ENCODE measurements at places on chromosomes 11 and 22.

DNA sequence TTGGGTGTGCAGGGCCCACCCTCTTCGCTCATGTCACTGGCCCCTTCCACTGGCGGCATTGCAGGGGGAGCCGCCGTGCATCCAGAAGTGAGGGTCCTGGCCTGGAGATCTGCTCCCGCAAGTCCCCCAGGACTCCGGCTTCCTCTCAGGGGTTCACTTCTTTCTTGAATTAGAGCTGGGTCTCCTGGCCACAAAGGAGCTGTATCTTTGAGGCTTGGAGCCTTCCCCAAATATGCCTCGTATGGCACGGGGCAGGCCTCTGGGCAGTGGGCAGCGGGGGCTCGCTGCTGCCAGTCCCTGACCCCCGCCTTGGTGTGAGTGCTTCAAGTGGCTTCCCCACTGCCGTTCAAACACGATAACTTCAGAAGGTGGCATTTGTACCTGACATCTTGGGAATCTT, 7.4 kb upstream of the IFITM3 start:
- no peak for DNase-seq

GRCh38 chr11:66443602-66444001, 5.0 kb upstream of the MRPL11 start:
- DNase-seq: no peak

GRCh38 chr11:110433393-110434333, 3.9 kb downstream of the FDX1 start:
- no peak for DNase-seq

DNA sequence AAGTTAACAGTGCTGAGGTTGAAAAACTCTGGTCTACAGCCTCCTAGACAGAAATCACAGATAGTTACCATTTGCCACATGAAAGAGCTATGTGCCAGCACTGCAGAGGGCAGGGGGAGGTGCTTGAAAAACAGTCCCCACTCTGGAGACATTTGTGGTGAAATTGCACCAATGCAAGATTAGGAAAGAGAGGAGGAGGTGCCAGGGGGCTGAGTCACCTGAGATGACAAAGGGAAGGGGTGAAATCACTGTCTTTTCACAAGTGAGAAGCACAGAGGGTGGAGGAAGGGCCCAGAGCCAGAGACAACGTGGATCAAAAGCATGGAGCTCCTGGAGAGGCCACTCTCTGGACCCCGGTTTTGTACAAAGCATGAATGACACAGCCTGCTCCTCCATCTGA, 196.3 kb downstream of the BUD13 start:
- no peak for DNase-seq

DNA sequence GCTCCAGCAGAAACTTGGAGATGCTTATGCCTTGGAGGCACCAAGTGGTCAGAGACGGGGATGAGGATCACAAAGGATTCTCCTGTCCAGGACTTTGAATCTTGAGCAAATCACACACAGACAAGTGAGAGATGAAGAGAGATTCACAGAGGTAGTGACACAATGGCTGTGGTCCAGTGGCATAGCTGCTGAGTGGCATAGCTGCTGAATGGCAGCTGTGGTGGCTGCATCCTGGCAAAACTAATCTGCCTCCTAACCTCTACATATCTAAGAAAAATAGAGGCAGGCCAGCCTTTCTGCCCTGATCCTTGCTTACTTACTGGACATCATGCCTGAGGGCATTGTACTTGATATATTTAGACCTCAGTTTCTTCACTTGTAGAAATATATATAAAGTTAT, 102.6 kb downstream of the CD44 start:
- DNase-seq: no peak

DNA sequence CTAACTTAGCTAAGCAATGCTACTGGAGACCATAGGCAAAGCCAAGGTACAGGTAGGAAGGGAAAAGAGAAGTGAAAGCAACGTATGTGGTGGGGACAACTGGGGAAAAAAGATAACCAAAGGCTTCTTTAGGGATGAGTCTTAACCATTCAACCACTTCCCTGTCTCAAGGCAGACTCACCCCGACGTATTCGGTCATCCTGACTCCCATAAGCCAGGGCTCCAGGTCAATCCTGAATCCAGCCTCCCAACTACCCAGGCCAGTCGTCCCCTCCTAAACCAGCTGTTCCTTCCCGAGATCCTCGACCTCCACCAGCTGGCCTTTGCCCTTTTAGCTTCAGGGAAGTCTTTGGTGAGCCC, 330 bp downstream of the ACP2 start:
- DNase-seq: no peak

- DNase-seq: no peak
Observed at GRCh38 chr11:82557274-82557673, 176.4 kb downstream of the FAM181B start.

GRCh38 chr11:99584830-99585229, 564.1 kb downstream of the CNTN5 start:
- DNase-seq: no peak

DNA sequence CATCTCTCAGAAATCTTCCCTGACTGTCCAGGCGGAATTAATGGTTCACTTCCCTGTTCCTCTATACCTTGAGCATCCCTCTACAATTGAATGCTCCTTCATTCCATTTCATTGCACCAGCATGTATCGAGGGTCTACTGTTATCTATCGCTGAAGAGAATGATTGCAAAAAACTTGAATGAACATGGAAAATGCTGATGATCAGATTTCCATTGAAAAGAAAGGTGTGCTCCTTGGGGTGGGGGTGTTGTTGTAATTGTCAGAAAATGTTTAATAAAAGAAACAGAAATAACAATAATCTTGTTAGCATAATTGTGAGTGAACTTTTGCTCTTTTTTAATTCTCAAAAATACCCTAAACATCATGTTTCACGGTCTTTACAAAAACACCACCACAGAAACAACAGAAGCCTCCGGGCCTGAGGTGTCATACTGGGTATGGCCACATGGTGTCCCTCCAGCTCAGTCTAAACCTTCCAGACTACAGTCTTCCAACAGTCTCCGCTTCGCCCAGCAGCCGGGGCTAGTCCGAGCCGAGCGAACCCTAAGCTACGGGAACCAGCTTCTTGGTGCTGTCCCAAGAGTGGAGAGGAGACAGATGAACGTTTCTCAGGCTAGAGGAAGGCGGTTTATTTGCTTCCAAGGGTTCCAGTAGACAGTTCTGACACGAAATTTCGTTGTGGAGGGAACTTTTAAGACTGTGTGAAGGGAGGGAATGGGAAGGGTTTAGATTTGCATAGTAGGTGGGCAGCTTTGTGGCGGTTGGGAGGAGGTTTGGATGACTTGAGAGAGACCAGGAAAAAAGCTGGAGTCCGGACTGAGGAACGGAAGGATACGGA, 75.8 kb upstream of the ZBED5 start:
- peak; percentile 62 for DNase-seq

GRCh38 chr22:42401535-42402334, 30.5 kb downstream of the NFAM1 start:
- DNase-seq: no peak

DNA sequence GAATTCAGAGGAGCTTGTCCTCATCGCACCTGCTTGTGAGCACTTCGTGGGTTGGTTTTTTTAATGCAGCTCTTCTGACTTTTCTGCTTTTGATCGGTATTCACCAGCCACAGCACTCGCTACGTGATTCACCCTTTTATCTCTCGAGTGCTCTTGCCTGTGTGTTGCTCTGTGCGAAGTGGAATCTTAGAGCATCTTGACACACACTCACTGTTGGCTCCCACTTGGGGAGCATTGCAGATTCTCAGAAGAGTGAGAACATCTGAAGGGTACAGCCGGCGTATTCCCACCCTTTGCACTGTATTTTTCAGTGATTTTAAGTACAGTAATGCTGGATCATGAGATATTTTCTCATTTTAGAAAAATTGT, 10.9 kb downstream of the TNNT3 start:
- no peak for DNase-seq

DNA sequence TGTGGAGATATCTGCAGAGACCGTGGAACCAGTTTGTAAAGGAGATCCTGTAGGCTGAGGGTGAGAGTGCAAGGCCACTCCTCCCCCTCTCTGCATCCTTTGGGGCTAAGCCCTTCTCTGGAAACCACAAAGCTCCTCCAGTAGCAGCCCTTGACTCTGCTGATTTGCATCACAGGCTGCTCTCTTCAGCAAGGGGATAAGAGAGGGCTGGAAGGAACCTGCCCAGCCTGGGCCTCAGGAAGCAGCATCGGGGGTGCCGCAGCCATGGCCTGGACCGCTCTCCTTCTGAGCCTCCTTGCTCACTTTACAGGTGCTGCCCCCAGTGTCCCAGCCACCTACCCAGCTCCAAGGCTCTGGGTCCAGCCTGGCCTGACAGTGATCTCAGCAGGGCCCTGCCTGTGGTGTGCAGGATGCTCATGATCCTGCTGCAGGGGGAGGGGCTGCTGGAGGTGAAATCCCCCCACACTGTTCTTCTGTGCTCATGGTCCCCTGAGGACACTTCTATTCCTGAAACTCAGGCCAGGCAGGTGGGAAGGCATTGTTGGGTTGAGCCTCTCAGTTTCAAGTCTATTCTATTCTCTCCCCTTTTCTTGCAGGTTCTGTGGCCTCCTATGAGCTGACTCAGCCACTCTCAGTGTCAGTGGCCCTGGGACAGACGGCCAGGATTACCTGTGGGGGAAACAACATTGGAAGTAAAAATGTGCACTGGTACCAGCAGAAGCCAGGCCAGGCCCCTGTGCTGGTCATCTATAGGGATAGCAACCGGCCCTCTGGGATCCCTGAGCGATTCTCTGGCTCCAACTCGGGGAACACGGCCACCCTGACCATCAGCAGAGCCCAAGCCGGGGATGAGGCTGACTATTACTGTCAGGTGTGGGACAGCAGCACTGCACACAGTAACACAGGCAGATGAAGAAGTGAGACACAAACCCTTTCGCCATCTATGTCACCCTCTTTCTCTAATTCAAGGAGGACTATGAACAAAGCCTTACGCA, 68.5 kb upstream of the IGLL5 start:
- no peak for DNase-seq

GRCh38 chr22:43479301-43479950, 67.6 kb downstream of the MPPED1 start:
- no peak for DNase-seq

DNA sequence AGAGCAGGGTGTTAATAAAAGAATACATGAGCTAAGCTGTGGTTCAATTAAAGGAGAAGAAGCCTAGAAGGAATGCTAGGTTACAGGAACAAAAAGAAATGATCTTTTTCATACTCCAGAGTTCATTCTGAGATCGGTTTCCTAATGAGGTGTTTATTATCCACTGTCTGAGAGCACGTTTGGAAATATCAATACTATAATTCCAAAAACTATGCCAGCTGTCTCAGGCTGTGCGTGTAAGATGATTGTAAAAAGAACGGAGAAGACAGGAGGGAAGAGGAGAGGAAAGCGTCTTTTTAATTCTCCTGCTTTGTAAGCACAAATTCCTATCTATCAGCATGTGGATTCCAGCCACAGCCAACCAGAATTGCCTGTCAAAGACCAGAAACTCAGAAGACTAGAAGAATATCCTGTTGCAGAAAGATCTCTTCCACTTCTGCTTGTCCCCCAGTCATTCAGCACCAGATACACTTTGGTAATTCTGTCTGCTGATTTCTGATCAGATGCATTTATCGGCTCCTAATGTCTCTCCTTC, 25.7 kb downstream of the APOL5 start:
- no peak for DNase-seq

DNA sequence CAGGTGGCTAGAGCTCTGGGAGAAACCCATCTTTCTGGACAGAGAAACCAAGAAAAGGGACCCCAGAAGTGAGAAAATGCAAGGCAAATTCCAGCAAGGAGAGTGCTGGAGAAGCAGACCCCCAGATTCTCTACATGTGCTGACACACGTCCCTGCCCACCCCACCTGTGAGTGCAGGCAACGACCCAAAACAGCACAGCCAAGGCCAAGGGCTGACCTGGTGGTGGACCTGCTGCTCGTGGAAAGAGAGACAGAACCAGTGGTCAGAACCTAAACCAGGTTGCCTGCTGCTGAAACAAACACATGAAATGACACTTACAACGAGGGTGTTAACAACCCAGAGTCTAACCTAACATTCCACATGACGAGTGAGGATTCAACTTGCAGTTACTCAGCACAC, 24.6 kb downstream of the TRMU start:
- no peak for DNase-seq

DNA sequence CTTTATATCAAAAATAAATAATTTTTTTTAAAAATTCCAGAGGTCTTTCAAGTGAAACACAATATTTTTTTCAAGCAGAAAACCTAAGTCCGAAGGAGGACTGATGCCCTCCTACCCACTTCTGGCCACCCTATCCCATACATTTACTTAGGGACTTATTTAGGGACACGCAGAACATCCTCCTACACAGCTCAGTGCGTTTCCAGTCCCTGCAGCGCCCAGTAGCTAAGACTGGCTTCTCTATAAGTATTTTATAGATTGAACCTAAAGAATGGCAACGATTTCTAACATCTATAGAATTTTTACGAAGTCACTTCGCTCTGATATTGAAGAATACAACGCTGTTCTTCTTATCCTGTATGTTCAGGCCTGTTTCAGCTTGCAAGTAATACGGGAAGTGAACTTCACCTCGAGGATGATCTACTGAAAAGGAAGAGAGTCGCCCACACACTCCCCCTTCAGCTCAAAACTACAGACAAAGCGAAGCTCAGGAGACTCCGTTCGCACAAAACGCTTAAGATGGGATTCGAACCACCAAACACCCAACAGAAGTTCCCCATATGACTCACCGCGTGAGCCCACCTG, 328 bp downstream of the CHEK2 start:
- no peak for DNase-seq

DNA sequence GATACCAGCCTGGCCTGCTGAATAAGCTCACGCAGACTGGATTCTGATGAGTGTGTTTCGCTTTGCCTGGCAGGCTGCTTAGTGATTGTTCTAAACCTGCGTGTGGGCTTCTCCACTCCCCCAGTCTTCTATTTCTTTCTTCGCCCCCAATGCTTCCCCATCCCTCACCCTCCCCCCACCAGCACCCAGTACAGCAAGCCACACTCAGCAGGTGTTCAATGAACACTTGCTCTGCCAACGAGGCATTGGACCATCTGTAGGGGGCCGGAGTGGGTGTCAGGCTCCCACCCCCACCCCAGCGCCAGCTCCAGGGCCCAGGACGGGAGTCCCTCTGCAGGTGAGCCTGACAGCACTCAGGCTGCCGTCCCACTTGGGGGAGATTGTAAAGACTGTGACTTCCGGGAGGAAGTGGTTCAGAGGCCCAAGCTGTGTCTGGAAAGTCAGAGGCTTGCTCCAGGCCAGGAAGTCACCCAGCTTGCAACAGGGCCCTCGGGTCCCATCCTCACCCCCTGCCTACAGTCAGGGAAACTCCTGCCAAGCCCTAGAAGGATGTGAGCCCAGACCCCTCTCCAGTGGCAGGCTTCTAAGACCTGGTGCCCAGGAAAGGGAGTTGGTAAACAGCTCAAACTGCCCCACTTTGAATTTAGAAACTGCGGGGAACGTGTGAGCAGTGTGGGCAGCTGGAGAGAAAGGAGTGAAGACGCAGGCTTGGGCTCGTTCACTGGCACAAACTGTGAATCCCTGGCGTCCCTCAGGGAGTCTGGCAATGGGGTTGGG, 66.3 kb upstream of the PRDM11 start:
- peak; percentile 45 for DNase-seq

DNA sequence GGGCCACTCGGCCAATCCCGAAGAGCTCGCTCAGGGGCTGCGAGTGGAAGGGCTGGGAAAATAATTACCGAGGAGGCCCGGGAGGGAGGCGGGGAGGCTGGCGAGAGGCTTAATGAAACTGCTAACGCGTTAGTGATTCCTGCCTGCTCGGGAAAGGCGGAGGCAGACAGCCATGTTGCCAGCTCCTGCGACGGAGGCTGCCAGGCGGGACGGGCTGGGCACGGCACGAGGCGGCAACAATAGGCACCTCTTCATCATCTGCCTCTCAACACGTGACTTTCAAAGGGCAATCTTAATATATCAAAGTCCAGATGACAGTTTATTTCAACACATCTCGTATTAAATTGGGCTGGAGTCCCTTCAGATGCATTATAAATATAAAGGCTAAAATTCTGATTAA, 68.0 kb upstream of the TCF20 start:
- DNase-seq: no peak
